ENCODE measurements at places on chromosomes 5 and 9.

- no peak for DNase-seq
Measured at GRCh38 chr5:123755653-123756317, 243.8 kb downstream of the CSNK1G3 start.

- DNase-seq: peak; percentile 62
Measured at GRCh38 chr5:137155261-137156000, 343.7 kb downstream of the SPOCK1 start.

- no peak for DNase-seq
Measured at GRCh38 chr5:1285141-1285540, 9.7 kb downstream of the TERT start.

GRCh38 chr5:88390481-88390880 lies 121.8 kb upstream of the TMEM161B start:
- DNase-seq: no peak

DNA sequence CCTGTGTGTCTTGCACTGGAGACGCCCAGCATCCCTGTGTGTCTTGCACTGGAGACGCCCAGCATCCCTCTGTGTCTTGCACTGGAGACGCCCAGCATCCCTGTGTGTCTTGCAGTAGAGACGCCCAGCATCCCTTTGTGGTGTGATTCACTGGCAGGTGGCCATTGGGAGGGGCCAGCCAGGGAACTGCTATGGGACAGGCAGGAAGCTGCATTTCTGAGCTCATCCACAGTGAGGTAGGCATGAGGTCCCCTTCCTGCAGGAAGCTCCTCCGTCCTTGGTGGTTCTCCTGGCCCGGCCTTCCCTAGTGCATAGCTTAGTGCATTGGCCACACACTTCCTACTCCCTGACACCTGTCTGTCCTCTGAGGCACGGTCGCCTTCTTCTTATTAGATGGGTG lies 43.5 kb downstream of the IRX1 start:
- DNase-seq: no peak

DNA sequence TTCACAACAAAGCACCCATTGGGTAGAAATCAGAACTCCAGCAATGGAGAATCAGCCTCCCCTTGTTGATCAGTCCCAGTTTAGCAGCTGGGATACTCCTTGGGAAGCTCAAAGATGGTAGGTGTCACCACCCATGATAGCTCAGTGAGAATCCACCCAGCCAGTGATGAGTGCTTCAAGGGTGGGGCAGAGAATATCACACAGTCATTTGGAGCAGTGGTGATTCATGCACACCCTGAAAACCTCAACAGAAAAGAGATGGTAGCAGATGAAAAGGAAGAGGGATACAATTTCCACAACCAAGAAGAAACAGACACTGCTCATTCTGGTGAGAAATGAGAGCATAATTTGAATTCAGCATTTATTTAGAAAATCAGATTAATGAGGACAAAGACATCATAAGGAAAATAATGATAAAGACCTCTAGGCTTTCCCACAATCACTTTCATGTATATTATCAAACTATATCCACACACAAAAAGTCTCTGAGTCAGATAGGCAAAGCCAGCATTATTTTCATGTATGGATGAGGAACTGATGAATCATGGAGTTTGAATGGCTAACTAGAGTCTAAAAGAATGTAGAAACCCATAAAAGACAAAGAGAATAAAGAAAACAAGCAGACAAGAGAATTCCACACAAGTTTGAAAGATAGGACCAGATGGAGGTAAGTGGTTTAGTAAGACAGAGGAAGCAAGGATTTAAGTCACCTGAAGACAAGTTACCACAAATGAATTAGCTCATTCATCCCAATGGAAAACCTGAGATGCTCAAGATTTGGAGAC lies 82.9 kb downstream of the FEM1C start:
- no peak for DNase-seq

DNA sequence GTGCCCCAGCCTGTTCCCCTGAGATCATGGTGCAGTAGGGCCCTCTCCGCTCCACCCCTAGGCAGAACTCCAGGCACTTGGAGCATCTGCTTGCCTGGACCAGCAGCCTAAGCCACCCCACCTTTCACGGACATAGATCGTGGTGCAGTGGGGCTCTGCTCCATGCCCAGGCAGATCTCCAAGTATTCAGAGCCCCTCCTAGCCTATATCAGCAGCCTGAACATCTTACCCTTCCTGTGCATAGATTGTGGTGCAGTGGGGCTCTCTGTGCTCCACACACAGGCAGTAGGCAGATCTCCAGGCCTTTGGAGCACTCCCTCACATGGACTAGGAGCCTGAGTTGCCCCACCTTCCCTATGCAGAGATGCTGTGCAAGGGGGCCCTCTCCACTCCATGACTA lies 103.0 kb downstream of the GLIS3 start:
- no peak for DNase-seq

GRCh38 chr9:33178972-33179697 lies 12.0 kb upstream of the B4GALT1 start:
- DNase-seq: no peak

GRCh38 chr5:157955541-157956172 lies 96.7 kb upstream of the CLINT1 start:
- no peak for DNase-seq

DNA sequence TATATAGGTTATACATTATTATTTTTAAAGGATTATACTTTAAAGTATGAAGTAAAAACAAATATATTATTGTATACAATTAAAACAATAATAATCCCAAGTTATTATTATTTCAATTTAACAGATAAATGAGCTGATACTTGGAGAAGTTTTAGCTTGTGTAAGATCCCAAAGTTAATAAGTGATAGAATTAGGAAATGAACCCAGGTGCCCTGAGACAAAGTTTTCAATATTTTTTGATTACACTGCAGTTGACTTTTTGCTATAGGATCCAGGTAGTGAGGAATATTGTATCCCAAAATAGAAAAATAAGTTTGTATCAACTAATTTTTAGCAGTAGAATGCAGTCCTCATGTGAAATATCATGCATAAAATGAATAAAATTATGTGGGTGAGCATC lies 543.2 kb upstream of the ZNF608 start:
- no peak for DNase-seq

GRCh38 chr5:13993926-13994325 lies 49.4 kb upstream of the DNAH5 start:
- DNase-seq: no peak

DNA sequence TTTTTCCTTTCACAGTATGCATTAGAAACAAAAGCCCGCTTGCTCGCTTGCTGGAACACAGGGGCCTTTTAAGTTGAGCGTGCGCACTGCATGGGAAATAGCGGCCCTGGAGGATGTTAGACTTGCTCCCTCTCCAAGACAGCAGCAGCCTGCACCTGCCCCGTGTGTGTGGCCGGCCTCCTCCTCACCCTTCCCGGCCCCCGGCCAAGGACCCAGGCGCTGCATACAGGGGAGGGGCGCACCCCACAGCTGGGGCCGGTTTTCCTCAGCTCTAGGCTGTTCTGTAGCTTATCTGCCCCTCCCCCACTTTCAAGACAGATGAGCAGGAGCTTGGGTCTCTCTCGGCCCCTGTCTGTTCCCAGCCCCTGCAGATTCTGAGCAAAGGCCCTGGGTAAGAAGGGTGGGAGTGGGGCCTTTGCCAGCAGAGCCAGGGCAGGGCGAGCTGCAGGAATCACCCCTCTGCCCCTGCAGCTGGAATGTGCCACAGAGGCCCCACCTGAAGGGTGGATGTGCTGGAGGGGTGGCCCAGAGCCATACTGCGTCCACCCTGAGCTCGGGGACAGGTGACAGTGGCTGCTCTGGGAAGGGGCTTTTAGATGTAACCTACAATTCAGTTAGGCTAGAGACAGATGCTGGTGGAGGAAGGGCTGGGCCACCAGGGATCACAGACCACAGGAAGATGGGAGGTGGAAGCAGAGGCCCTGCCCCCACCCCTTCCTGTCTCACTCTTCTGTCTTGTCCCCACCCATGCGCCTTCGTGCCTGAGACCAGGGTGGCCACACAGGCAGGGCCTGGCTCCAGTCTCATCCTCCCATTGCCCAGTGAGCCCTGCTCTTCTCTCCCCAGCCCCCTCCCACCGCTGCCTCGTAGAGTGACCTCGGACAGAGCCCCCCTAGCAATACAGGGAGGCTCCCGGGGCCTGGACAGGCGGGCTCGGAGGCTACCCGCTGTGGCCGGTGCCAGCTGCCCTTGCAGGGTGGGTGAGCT lies 132.4 kb downstream of the DAB2IP start:
- no peak for DNase-seq

- DNase-seq: no peak
Measured at GRCh38 chr5:34998058-34998789, 49.5 kb downstream of the AGXT2 start.

DNA sequence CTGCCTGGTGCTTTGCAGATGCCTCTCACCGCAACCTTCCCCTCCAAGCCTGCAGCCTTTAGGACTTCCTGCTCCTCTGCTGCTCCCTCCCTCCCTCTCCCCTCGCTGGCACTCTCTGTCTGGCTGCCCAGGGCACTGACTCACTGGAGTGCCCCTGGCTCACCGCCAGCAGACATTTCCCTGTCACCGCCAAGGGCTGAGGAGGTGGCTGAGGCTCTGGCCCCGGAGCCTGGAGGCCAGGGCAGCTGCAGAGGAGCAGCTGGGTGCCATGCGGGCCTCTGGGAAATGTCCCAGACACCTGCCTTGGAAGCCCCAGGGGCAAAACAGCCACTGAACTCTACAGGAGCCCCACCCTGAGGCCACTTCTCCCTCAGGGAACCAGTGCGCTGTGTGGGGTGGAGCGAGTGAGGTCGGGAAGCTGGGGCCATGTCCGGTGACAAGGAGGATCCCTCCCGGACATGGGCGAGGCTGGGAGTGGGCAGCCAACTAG lies 53.4 kb downstream of the TENT4A start:
- peak; percentile 89 for DNase-seq

GRCh38 chr9:14104496-14104895 lies 209.4 kb downstream of the NFIB start:
- DNase-seq: no peak

DNA sequence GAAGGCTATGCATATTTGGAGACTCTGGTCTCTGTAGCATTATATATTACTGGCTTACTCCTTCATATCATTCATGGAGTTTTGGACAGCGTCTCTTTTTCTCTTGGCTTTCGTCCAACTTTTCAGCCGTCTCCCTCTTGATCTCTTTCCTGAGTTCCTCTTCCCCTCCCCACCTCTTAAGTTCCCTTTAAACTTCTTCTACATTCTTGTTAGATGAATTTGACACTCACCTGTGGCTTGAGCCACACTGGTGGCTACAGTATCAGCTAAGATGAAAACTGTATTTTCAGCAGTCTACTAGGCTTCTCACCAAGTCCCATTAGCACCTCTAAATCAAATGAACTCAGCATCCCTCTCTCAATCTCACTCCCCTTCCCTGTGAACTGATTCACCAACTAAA lies 128.1 kb downstream of the STARD4 start:
- no peak for DNase-seq

DNA sequence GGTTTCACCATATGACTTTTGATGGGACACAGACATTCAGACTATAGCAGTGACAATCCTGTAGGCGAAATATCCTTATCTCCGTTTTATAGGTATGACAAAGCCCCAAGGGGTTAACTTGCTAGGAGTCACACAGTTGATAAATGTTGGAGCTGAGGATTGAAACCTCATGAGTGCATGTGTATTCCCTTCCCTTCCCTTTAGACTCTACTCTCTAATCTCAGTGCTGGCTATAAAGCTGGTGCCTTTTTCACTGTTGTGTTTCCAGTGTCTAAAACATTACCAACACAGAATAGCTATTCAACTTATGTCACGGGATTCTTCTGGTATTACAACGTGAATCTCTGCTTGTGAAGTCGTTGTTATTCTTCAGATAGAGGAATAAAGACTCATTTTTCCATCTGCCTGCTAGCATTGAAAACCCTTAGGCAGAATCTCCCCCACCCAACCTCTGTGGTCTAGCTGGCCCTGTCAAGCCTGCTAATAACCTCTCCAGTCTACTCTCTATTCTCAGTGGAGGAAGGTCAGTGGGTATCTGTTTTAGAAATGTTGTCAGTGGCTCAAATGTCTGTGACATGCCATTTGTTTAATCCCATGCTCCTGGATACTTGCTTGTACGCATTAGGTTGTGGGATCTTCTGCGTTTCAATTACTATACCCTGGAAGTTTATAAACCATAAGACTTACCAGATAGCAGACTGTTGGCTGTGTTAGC lies 121.2 kb downstream of the TLE4 start:
- no peak for DNase-seq

DNA sequence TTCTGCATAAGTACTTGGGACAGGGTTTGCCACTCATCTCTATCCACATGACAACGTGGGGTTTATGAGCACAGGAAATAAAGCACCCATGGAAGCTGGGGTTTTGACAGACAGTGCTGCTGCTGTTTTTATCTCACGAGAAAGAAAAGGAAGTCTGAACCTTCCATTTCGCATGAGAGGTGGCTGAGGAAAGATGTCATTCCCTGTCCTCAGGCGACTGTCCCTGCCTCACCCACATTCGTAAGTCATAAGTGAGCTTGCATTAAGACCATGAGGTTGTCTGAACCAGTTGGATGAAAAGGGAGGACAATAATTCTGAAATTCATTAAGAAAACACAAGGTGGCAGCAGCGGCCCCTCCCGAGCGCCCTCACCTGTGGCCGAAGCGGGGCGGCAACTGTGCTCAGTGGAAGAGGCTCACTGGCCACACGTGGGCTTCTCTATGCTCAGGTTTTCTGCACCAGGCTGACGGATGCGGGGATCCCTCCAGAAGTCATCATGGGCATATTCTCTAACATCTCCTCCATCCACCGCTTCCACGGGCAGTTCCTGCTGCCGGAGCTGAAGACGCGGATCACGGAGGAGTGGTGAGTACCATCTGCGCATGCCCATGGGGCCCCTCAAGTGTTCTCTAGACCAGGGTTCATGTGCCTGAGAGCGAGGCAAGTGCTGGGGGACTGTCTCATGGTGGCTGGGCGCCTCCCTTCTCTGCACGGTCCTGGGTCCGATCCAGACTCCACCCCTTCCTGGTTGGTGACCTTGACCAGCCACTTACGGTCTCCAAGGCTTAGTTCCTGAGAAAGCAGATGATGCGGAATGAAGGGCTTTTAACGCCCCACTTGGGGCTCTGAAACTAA lies 54.7 kb upstream of the SUSD3 start:
- DNase-seq: no peak

DNA sequence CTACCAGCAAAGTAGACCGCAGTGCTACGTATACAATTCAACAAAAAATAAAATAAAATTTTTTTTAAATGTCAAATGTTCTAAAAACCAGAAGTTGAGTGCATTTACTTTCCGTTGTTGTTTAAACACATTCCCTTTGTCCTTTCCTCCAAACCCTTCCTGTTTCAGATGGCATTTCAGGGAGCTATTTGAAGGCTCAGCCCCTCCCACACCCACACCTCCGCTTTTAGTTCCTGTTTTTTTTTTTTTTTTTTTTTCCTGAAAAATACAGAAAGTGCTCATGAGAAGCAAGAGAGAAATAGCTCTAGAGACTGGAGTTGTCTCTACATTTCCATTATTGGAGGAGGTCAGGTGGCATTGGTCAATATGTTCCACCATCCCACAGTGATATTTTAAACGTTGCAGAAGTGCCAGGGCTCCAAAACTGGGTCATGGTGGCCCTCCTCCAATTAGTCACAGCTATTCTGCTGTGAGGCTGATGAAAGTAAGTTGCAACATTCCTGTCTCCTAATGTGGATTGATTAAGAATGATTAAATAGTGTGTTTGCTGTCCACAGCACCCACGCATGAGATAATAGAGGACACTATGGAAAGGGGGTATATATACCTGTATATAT lies 106.9 kb downstream of the GABRG2 start:
- no peak for DNase-seq

- DNase-seq: peak; percentile 33
Measured at GRCh38 chr9:35341585-35341984, 148.3 kb upstream of the RUSC2 start.
